DND-41 (cell line): ENCODE measurements at places on chromosomes 6 and 20.

- DNase-seq = no peak
These were observed 815.5 kb upstream of the SLC35B3 start for GRCh38 chr6:9250852-9251251.

GRCh38 chr20:62824476-62825332, 7.9 kb downstream of the COL9A3 start:
- DNase-seq = peak; percentile 81

GRCh38 chr6:97697456-97697855, 414.4 kb upstream of the MMS22L start:
- no peak for DNase-seq

GRCh38 chr20:47534405-47534804, 32.7 kb downstream of the NCOA3 start:
- no peak for DNase-seq

- no peak for DNase-seq
These were observed 4.1 kb upstream of the RAB23 start for GRCh38 chr6:57226221-57226620.

DNA sequence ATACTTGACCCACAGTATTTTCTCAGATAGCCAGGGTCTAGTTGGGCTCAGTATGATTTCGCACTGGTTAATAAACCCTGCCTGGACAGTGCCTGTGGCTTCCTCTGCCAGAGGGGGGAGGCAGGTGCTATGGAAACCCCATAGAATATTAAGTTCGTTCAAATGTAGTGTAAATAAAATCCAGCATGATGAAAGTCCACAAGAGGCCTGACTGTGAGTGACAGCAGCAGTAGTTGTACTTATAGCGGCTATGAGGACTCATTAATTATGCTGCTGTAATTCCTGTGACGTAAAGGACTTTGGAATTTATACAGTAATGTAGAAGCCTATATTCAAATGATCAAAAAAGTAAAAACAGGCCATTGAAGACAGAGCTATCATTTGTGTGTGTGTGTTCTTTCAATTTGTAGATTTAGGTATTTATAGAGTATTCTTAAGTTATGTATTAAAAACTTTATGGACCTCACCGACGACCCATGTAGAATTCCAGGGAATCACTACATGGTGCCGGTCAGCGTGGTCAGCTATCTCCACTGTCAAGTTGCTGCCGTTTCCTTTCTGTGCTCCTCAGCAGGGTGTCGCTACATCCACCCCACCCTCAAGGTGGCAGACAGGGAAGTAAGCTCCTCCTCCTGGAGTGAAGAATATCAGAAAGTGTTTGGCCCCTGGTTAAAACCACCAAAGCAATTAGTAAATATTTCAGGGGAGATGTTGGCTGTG, 10.0 kb downstream of the PYGB start:
- no peak for DNase-seq

DNA sequence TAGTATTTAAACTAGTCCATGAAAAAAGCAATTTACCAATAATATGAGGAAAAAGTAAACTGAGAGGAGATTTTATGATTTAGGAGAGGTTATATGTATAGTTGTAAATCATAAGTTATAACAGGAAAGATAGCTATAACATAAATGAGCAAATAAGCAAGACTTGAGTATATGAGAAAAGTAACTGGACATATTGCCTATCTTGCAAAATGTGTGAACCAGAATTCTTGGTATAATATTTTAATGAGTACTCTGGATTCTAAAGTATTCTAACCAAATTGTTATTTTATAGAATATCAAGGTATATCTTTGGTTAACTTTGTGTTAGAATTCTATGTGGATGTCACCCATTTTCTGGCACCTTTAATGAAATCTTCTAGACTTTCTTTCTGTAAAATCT, 124.6 kb downstream of the PHF3 start:
- DNase-seq = no peak

DNA sequence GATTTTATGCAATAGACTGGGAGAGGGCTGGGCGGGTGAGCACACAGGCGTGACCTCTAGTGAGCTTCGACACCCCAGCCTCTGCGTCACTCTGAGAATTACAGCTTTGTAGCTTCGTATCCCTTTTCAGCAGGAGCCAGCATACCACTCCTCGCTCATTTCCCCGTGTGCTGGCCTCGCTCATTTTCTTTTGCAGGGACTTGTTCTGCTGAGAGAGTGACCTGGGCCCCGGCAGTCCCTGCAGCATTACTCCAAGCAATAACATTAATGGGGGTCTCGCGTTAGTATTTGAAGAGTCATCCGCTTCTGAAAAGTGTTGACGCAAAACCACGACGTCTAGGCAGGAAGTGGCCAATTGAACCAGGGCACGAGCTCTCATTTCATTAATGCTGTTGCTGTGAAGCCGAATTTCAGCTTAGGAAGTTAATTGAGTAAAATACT, 193.7 kb downstream of the QKI start:
- peak; percentile 8 for DNase-seq

DNA sequence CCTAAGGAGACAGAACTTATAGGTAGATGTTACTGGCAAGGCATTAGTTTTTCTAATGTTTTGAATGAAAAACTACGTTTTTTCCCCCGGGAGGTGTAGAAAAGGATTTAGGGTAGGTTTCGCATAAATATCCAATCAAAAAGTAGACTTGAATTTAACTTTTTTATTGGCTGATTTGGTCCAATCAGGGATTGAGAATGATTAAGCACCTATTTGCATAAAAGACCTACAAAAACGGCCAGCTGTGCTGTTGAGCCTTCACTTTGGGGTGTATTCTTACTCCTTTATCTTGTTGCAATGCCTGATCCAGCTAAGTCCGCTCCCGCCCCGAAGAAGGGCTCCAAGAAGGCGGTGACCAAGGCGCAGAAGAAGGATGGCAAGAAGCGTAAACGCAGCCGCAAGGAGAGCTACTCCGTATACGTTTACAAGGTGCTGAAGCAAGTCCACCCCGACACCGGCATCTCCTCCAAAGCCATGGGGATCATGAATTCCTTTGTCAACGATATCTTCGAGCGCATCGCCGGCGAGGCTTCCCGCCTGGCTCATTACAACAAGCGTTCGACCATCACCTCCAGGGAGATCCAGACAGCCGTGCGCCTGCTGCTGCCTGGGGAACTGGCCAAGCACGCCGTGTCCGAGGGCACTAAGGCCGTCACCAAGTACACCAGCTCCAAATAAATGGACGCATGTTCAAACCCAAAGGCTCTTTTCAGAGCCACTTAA, 113.5 kb upstream of the BTN3A2 start:
- DNase-seq = peak; percentile 94

DNA sequence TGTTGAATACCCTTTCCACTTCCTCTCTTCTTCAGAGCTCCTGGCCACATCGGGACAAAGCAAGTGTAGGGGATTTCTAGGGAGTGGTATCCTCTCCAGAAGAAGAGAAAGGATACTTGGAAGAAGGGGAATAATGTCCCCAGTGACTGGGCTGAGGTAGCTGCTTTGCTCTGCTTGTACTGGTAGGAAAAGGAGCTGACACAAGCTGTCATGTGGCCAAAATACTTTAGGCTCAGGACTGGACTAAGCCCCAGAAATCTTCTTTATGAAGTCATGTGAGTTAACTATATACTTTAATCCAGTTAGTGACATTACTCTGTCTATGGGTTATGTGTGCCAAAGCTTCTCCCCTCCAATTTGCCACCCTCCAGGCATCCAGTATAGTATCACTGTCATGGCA, 40.5 kb downstream of the AKIRIN2 start:
- DNase-seq = no peak

DNA sequence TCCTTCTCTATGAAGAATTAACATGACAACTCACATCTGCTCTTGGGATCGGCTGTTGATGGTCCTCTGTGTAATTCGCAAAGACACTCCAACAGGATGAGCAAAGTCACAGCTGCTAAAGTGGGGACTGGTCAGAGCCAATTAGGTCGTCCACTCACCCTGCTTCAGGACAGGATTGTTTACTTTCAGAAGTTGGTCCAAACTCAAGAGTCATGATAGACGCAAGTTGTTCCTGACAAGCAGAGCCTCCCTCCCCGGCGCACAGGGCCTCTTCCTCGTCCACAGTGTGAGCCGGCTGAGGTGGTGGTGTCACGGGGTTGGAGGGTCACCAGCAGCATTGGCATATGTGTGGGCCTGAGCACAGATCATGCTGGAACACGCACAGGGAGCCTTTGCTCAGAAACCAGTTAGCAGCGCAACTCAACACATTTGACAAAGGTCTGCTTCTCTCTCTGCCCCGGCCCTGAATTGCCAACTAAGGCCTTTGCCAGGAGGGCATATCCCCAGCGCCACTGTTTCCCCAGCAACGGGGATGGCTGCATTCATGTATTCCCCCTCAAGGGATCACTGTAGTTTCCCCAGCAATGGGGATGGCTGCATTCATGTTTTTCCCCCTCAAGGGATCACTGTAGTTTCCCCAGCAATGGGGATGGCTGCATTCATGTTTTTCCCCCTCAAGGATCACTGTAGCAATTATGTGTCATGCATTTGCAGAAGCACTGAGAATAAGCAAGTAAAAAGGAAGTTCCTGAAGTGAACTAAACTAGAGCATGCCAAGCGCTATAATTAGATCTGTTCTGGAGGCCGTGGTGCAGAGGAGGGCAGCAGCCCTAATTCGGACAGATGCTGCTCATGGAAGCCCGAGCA, 111.7 kb downstream of the THBS2 start:
- no peak for DNase-seq

DNA sequence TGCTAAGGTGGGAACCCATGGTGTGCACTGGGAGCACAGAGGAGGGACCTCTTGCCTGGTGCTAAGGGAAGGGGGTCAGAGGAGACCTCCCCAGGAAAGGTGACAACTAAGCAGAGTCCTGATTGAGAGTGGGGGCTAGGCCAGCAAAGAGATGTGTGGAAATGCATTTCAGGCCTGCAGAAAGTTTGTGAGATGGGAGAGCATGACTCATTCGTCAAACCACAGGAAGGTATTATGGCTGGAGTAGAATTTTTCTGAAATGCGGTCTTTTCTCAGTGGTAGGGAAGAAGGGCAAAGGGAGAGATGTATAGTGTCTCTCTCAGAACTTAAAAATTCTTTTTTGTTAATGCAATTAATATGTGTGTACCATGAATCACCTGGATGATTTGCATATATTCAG, 23.6 kb upstream of the EDN1 start:
- no peak for DNase-seq

DNA sequence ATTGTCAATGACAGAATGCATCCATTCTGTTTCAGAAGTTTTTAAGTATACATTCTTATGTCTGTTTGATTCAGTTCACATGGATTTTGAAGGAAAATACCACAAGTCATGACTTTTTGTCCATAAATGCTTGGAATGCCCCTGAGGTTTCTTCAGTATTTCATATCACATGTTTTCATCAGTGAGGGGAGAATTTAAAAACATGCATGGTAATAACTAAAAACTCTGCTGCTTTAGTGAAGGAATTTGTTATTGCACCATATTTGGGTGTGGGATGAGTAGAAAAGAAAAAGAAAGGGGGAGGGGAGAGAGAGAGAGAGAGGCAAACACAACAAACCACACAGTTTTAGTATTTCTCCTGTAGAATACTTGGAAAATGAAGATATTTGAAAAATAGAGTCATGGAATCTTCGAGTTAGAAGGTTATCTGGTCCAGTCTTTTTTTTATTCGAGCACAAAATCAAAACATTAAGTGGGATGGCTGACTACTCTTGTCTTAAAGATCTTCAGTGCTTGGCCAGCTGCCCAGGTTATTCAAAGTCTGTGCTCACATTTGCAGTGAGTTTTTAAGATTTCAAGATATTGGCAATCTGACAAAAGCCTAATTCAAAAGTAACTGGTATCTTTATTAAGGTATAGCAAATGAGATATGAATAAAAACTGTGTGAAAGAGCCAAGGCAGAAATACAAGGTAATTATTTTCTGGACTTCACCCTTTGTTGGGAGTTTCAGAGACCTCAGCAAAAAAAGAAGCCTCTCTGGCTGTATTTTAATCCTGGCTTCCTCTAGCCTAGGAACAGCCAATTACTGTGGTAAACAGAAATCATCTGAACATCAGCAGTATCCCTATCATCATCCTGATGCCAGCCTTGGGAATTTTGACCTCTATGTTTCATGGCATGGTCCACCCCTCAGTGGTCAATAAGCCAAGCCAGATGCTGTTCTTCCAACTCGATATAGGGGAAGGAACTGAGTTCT, 687.9 kb upstream of the CITED2 start:
- no peak for DNase-seq

DNA sequence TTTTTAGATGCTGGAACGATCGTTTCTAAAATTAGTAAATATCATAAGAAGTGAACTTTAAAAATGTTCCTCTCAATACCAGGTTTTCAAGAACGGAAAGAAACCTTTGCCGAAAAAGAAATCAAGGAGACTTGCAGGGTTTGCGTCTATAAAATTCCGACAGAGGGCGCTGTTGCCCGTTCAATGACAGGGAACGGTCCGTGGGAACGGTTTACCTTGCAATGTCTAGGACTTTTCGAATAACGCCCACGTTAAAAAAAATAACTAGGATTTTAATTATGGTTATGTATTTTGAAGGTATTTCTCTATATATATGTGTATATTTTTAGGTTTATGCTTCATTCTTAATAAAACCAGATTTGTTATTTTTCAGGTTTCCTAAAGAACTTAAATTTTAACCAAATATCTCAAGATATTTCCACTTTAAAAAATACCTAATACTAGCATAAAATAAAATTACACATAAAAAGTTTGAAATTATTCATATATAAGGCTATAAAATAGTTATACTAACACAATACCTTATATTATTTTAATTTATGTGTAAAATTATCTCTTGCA, 2.5 kb upstream of the TFAP2B start:
- DNase-seq = peak; percentile 75

- no peak for DNase-seq
These were observed 269.3 kb downstream of the ARHGAP18 start for GRCh38 chr6:129440691-129441090.

DNA sequence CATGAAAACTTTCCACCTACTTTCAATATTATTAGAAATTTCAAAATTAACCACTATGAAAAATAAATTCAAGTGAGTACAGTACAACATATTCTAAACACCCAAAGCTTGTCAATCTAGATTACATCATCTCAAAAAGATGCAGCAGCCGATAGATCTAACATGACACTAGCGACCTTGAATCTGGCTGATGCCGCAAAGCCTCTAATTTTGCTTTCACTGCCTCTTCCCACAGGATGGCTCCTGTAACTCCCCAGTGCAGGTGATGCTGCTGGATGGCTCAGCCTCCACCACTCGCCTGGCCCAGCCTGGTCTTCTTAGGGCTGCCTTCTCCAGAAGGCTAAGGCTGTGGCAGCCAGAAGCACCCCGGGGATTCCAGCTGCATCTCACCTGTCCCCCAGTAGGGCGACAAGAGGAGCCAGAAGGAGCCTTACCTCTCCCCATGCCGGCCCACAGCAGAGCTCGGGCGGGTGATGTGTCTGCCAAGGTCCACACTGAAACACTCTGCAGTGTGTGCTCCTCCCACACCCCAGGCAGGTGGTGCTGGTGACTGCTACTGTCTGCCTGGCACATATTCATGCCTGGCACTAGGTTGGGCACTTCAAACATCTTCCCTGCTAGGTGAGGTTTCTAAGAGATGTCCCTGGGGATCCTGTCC, 82.1 kb downstream of the SLC23A2 start:
- no peak for DNase-seq

GRCh38 chr6:22544476-22544875, 24.9 kb upstream of the HDGFL1 start:
- no peak for DNase-seq

DNA sequence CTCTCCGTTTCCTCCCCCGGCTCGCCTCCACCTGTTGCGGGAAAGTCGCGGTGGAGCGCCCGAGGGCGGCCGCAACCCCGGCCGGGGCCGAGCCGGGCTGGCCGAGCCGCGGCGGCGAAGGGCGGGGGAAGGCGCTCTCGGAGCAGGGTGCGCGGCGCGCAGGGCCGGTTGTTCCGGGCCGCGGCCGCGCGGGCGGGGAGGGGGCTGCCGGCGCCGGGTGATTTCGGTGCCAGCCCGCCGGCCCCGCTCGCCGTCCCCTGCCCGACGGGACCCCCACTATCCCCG, 235 bp downstream of the MAP7 start:
- DNase-seq = no peak
